ENCODE measurements at places on chromosomes 11 and 22.

- DNase-seq: no peak
Observed at GRCh38 chr11:68373189-68373814, 60.9 kb downstream of the LRP5 start.

- peak; percentile 72 for DNase-seq
Observed at GRCh38 chr22:41799486-41800347, 762 bp upstream of the CCDC134 start.

- DNase-seq: no peak
Observed at GRCh38 chr11:124707829-124708228, 31.9 kb upstream of the NRGN start.

- no peak for DNase-seq
Observed at GRCh38 chr11:95058621-95059020, 8.1 kb upstream of the SRSF8 start.

GRCh38 chr11:13701506-13701905 lies 33.0 kb downstream of the FAR1 start:
- DNase-seq: no peak

DNA sequence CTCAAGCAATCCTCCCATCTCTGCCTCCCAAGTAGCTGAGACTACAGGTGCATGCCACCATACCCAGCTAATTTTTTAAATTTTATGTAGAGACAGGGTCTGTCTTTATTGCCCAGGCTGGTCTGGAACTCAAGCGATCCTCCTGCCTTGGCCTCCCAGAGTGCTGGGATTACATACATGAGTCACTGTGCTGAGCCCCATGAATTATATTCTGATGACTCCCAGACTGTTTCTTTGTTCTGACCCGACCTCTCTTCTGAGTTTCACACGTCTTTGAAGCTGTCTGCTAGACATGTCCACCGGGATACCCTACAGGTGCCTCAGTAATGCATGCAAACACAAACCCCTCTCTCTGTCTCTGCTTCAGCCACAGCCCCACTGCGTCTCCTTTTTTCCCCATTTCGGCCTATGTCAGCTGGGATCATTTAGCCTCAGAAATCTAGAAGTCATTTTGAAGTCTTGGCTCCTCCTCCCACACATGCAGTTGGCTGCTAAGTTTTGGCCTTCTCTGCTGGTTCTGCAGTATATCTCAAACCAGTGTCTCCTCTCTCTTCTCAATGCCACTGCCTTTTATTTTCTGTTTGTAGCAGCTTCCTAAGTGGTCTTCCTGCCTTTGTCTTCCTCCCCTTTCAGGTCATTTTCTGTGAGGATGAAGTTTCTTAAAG lies 4.8 kb downstream of the VPS26B start:
- no peak for DNase-seq

- no peak for DNase-seq
Observed at GRCh38 chr22:30949934-30950660, 18.5 kb downstream of the MORC2 start.

GRCh38 chr11:43504316-43504950 lies 145.7 kb downstream of the TTC17 start:
- peak; percentile 43 for DNase-seq

DNA sequence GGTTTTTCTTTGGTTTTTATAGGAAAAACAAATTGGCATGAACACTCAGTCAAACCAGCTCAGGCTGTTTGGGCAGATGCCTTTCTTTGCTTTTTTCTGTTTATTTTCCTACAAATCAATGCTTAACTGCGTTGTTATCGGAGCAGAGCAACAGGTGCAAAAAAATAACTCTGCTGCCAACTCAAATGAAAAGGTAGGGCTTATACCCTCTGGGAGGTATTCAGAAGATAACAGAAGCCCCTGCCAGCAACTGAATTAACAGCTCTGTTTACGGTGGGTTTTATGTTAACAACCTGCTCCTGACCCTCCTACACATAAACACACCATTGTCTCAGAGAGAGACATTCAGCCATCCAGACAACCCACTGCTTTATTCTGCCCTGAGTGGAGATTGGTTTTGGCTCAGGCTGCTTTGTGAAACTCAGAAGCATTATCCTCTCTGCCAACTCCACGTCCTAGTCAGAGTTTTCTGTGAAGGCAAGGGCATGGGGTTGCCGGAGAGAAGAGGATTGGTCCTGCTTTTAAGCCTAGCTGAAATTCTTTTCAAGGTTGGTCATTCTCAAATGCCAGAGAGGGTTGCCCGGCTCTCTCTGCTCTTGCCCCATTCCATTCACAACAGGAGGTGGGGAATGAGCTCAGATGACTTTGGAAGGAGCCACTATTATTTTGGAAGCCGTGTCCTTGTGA lies 11.4 kb downstream of the EHF start:
- no peak for DNase-seq

GRCh38 chr11:122617926-122618325 lies 37.6 kb upstream of the UBASH3B start:
- DNase-seq: no peak

GRCh38 chr11:96122601-96123074 lies 198.7 kb upstream of the MTMR2 start:
- DNase-seq: no peak

DNA sequence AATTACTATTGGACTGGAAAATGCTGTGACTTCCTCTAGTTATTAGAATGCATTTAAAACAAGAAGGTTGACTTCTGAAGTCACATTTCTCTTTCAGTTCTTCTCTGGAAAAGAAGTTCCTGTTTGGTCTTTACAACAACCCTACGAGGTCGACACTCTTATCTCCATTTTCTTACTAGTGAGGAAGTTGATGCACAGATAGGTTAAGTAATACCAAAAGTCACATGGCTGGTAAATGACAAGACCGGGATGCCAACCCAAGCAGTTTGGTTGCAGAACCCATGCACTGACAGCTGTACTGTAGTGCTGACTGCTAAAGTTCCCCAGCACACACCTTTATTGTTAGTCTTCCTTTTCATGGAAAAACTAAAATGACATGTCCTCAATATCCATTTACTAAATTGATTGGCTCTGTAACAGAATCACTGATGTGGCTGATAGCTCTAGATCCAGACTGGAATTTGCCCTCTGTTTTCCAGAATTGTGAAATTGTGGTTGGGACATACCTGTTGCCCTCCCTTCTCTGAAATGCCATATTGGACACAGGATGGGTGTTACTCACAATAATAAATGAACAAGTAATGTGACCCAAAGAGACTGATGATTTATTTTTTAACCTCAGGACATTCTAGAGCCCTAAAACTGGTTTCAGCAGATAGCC lies 9.4 kb upstream of the TECTA start:
- DNase-seq: no peak

GRCh38 chr11:85772695-85773094 lies 38.2 kb downstream of the SYTL2 start:
- no peak for DNase-seq

- no peak for DNase-seq
Observed at GRCh38 chr11:97460091-97460490, 1070.3 kb downstream of the JRKL start.

- no peak for DNase-seq
Observed at GRCh38 chr22:48739348-48740085, 1088.2 kb downstream of the BRD1 start.

- DNase-seq: peak; percentile 97
Observed at GRCh38 chr11:64317961-64318765, at the start of gene PRDX5. PRDX5 (plus strand) TSS chr11:64318121; CDS start chr11:64318216, 95 bp downstream.

DNA sequence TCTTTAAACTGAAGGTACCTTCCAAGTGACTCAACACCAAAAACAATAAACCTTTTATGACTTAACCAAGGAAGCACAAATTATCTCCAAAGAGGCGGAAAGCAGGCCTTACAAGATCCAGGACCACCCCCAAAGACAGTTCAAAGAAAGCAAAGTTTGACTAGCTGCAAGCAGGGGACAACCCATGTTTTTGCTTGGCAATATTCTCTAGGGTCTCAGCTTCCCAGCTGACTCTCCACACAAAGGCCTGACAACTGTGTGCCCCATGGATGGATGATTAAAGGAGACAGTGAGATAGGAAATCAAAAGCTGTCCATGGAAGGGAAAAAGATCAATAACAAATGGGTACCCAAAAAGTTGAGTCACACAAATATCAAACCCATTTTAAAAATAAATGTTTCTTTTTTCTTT lies 232.2 kb downstream of the DDX10 start:
- DNase-seq: no peak

DNA sequence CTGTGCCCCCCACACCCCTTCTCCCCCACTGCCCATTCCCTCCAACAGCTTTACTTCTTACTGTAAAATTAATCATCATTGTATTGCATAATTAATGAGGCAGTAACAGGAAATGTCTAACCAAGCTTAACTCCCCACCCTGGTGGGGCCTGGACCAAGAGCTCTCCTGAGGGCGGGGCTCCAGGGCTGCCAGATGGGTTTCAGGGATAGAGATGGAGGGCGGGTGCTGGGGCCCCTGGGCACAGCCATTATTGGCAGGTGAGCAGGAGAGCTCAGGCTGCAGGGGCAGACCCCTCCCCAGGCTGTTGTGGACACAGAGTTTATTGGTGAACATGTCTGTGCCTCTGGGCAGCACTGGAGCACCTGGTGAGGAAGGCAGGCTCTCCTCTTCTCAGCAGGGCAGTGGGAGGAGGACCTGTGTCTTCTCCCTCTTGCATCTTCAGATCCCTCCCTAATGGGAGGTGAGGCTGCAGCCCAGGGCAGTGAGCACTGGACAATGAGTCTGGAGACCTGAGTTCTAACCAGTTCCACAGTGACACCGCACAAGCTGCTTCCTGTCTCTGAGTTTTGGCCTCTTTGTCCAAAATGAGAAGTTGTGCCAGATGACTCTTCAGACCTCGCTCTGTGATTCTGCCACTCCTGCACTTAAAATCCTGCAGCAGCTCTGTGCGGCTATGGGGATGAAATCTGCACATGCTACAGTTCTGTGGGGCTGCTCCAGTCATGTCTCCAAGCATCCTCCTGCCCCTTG lies 233.3 kb downstream of the CEP164 start:
- no peak for DNase-seq

DNA sequence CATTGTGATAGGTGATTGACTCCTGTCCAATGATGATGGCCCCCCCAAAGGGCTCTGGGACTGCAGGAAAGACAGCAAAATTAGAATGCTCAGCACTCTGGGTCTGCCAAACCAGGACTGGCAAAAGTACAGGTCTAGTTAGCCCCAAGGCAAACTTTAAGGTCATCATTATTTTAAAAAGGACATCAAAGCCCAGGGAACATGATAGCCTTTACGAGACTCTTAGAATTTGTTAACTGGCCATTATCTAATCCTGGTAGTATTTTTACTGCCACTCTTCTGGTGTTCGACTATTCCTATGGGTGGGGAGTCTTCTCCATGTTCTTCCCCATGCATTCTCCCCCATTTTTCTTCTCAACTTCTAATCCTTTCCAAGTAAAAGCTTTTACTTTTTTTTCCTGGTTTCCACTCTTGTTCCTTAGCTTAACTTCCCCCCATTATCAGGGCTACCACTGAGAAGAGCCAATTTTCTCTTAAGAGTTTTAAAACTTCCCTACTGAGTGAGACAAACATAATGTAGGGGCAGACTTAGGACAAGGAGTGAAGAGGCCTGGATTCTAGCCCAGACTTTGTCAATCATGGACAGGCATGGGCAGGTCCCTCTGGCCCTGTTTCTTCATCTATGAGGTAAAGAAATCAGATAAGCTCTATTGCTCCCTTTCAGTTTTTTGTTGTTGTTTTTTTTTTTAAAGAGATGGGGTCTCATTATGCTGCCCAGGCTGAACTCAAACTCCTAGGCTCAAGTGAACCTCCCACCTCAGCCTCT lies 7.1 kb downstream of the DDB1 start:
- DNase-seq: no peak

DNA sequence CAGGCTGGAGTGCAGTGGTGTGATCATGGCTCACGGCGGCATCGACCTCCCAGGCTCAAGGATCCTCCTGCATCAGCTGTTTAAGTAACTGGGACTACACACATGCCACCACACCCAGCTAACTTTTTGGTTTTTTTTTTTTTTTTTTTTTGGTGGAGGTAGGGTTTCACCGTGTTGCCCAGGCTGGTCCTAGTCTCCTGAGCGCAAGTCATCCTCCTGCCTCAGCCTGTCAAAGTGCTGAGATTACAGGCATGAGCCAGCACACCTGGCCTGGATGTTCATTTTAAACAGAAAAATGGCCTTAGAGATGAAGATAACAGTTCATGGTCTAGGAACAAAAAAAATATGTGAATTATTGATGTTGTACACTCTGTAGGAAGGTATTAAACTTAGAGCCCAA lies 13.6 kb upstream of the SLC25A18 start:
- no peak for DNase-seq

DNA sequence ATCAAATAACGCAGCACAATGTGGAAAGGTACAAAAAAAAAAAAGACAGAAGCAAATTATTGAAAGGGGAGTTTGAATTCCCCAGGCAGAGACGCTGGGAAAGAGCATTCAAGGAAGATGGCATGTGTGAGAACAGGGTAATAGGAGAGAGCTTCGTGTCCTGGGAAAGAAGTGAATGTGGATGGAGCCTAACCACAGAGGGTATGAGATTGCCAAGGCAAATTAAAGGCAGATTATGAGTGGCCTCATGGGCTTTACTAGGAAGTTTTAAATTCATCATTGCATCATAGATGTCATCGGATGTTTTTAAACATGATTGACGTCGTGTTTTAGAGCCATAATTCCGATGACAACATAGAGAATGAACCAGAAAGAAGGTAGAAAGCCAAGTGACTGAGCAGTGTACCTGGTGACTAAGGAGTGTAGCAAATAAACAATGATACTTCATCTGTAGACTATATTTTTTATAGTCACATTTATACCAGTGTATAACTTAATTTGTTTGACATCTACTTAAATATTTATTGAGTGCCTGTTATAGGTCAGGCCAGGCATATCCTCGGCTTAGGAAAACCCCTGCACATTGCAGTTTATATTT lies 151.4 kb downstream of the MSANTD4 start:
- DNase-seq: no peak

GRCh38 chr11:92623055-92623454 lies 346.4 kb upstream of the MTNR1B start:
- DNase-seq: no peak

DNA sequence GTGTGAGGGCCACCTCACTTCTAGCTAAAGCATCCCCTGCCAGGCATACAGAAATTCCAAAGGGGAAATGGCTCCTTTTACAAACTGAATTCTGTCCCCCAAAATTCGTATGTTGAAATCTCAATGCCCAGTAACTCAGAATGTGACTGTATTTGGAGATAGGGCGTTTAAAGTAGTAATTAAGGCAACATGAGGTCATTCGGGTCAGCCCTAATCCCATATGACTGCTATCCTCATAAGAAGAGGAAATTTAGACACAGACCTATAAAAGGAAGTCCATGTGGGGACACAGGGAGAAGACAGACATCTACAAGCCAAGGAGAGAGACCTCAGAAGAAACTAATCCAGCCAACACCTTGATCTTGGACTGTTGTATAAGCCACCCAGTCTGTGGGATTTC lies 119.1 kb downstream of the CHST1 start:
- no peak for DNase-seq

DNA sequence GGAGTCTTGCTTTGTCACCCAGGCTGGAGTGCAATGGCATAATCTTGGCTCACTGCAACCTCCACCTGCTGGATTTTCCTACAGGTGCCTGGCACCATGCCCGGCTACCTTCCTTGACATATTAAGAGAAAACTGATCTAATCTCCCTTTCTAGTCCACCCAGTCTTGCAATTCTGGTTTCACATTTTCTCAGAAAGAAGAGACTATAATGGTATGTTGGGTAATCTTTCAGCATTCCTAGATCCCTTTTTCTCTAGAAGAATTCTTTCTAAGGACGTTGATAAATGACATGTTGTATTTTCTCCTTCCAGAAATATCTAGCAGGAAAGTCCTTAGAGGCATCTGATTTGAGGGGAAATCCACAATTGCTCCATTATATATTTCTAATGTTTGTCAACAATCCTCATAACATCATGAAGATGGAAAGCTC lies 10.4 kb upstream of the HSPA8 start:
- DNase-seq: no peak
